ENCODE measurements at places on chromosomes 16 and 17.

DNA sequence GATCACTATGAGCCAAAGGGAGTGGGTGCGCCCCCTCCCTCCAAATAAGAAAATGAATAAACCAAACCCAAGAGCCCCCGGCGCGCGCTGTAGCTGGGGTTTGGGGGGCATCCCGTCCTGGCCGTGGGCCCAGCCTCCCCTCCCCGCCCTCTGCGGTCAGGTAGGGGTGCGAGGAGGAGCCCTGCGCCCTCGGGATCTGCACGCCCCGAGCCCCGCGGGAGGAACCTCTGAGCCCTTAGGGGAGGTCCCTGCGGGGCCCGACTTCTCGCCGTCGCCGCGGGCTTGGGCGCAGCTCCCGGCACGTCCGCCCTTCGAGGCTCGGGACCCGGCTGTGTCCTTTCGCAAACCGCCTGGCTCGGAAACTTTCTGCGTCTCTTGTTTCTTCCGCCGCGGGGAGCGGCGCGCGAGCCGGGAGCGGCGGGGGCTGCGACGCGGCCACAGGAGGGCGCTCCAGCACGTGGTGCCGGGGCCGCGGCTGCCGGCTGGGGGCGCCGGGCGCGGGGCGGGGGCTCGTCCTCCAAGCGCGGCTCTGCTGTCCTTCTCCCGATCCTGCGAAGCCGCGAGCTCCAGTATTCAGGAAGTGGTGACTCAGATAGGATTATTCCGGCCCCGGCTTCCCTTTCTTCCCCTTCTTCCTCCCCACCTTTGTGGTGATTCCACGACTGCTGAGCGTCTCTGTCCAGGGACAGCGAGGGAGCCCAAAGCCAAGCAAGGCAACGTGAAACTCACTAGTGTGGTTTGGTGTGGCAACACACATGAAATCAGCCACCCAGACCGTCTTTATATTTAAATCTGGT is 1.6 kb downstream of the PITPNC1 start:
- DNase-seq: peak; percentile 68

- DNase-seq: no peak
Measured at GRCh38 chr17:4789701-4789950, 862 bp downstream of the GLTPD2 start.

DNA sequence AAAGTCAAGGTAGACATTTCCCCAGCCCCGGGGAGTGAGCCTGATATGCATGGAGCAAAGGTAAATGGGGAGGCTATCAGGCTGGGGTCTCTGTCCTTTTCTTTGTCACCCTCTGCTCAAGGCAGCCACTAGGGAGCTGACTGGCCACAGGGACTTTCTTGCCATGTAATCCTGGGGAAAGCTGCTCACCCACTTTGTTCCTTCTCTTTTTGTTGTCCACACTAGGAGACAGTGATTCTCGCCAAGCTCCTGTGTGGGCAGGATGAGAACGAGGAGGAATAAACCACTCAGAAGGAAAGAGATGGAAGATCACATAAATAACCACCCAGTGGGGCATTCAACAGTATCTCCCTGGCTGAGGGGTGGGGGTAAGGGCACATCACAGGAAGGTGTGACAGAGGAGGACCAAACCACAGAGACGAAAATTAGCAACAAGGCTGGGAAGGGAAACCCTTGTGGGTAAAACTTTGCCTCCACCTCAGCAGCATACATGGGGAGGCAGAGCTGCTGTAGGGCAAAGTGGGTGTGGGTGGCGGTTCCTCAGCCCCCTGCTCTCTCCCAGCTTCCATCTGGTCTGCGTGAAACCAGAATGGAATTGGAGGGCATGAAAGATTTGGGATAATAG is 26.2 kb upstream of the CCL1 start:
- DNase-seq: no peak

- DNase-seq: no peak
Measured at GRCh38 chr16:50047864-50048263, 17.9 kb upstream of the HEATR3 start.

GRCh38 chr17:8420041-8420934 is 15.4 kb upstream of the NDEL1 start:
- DNase-seq: no peak

DNA sequence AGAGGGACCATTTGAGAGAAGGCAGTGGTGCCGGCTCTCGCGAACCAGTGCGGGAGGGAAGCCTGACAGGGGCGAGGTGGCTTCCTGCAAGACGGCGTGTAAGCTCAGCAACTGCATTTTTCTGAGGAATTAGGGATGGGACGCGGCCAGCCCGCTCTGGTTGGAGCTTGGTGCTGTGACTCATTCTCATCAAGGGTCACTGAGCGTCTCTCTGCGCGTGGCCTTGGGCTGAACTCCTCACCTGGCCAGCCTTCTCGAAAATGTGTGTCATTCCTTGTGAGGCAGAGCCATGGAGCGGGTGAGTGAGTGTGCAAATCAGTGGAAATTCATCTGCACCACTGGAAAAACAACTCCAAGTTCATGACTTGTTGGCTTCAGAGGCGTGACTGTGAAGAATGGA is 52.8 kb downstream of the NTN1 start:
- DNase-seq: no peak

- DNase-seq: no peak
Measured at GRCh38 chr16:57903656-57904055, 67.3 kb downstream of the CNGB1 start.

- DNase-seq: no peak
Measured at GRCh38 chr16:57413733-57414132, 9.2 kb downstream of the CCL17 start.

DNA sequence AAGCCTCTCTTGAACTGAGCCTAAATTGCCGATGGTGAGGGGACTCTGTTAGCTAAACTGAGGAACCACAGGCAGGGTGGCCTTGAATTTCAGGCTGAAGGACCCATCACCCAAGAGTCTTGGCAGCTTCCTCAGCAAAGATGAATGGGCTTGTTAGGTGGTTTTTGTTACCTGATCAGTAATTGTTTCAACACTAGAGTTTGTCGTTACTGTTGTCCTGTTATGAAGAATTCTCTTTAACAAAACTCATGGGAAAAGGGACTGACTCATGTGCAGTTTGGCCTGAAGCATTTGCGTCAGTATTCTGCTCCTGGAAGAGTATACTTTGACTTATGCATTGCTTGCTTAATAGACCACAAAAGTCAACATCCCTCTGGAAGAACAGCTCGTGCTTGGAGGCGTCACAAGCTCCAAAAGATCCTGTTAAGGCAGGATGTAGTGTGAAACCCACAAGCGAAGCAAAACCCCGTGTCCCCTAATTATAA is 206.0 kb downstream of the IRX3 start:
- no peak for DNase-seq

GRCh38 chr17:77214743-77215142 is 74.0 kb downstream of the SEC14L1 start:
- DNase-seq: peak; percentile 22

DNA sequence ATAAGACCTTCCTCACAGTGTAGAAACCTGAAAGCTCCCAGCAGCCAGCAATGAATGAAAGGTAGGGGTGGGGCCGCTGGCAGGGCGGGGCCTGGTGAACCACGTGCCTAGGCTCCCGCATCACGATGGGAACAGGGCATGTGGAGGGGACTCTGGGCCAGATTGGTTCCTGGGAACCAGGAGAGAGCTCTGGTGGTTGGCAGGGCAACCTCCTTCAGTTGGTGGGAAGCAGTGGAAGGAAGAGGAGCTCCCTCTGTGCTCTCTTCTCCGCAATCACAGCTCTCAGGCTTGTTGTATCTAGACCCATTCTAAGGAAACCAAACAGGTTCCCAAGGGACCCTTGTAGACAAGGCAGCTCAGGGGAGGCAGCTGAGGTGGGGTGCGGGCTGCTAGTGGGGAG is 10.5 kb downstream of the GGA2 start:
- DNase-seq: no peak

DNA sequence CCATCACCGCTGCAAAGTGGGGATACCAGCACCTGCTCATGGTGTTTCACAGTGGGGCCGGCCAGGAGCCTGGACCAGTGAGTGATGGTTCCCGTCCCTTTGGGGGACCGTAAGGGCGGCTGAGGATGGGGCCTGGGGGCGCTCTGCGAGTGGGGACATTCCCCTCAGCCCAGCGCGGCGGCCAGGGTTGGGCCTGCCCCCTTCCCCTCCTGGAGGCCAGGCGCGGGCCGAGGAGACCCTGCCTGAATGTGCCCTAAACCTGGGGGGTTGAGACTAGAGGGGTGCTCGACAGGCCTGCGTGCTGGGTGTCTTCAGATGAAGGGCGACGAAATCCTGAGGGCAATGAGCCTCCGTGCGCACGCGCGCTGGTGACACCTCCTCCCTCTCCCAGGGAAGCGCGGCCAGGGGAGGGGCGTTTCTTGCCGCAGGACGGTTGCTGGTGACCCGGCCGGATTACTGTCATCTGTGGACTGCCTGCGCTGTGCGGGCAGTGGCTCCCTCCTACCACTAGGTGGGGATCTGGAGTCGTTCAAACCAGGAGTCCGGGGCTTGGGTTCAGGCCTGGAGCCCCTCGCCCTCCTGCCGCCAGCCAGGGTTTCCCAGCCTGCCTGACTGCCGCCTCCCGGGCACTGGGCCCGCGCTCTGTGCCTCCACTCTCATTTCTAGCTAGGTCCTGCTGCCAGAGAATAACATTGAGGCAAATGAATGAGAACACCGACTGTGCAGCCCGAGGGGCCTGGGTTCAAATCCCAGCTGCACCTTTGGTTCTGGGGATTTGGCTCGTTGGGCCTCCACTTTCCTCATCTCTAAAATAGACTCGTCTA is 17.1 kb downstream of the TBX2 start:
- DNase-seq: peak; percentile 61

DNA sequence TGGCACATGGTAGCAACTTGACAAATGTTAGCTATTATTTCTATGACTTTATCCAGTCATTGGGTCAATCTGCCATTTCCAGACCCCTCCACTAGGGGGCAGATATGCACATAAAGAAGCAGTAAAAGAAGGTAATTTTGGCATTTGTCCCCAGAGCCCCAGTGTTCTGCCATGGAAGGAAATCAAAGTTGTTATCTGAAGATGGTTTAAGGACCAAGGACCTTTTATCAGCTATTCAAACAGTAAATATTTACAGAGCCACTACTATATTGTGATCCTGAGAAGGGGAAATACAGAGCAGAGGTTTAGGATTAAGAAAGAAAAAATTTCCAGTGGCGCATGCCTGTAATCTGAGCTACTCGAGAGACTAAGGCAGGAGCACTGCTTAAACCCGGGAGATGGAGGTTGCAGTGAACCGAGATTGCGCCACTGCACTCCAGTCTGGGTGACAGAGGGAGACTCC is 20.0 kb downstream of the TRAF4 start:
- peak; percentile 57 for DNase-seq

DNA sequence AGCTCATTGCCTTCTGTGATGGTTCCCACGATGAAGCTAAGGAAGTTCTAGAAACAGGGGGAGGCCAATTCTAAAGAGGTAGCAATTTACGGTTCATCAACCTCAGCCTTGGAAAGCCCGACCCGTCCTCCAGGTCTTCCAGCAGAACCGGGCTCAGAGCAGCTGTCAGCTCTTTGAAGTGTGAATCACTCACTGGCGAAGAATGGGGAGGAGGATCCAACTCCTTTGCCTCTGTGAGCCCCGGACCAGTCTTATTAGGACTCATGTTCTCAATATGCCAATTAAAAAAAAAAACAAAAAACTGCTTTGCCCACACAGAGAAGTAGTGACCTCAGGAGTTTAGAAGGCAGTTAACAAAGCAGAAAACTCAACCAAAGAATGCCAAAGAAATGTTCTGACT is 31.4 kb downstream of the STX8 start:
- DNase-seq: no peak

- DNase-seq: no peak
Measured at GRCh38 chr17:68439656-68440290, 17.5 kb downstream of the WIPI1 start.

GRCh38 chr17:39175695-39176093 is 9.7 kb upstream of the ARL5C start:
- DNase-seq: no peak

DNA sequence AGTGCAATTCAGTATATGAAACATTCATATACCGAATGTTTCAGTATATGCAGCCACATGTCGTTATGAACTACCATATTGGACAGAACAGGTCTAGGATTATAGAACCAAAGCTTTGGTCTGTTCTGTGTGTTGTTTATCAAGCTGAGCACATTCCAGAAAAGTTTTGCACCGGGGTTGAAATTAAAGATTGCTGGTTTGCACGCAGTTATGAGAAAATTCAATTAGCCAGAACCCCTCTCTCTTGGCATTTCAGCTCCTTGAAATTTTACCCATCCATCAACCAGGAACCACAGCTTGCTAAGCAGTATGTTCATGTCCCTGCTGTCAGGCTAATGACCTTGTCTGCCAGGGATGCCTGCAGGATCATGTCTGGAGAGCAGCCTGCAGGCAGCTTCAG is 9.5 kb downstream of the KRT32 start:
- DNase-seq: no peak

GRCh38 chr16:15611610-15612009 is 31.3 kb downstream of the MARF1 start:
- DNase-seq: no peak

GRCh38 chr17:69954241-69954925 is 120.6 kb upstream of the KCNJ16 start:
- no peak for DNase-seq

DNA sequence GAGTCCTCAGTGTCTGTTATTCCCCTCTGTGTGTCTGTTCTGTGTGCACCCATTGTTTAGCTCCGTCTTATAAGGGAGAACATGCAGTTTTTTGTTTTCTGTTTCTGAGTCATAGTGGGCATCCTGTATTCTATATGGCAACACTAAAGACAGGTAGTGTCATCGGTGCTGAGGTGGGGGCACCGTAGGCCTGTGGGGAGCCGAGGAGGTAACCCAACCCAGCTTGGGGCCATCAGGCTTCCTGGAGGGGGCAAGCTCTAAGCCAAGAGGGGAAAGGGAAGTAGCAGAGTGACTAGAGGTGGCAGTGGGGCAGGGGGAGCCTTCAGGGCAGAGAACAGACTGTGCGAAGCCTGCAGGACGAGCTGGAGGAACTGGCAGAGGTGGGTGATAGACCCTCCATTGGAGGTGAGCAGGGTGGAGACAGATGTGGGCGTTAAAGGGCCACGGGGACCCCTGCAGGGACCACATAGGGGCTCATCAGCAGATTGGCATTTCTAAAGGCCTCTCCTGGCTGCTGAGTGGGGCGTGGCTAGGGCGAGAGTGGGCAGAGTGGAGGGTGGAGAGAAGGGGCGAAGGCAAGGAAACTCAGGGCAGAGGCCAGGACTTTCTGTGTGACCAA is 36.5 kb downstream of the CPNE2 start:
- DNase-seq: no peak

- no peak for DNase-seq
Measured at GRCh38 chr17:42538482-42538881, 2.4 kb downstream of the NAGLU start.

GRCh38 chr17:75502721-75503329 is 12.5 kb downstream of the CASKIN2 start:
- DNase-seq: no peak

GRCh38 chr17:19553036-19553435 is 19.4 kb downstream of the SLC47A1 start:
- no peak for DNase-seq

- DNase-seq: no peak
Measured at GRCh38 chr16:55765161-55765560, 67.7 kb downstream of the CES1 start.

- DNase-seq: no peak
Measured at GRCh38 chr16:27907457-27907972, 156.0 kb downstream of the GSG1L start.
